IPS DF 6.9 (cell line): ENCODE measurements at places on chromosomes 6 and 20.

- DNase-seq: no peak
These were observed at the start of gene CDH4 for GRCh38 chr20:61251529-61252393. CDH4 (plus strand) TSS chr20:61252261.

GRCh38 chr6:150627585-150628025, 27.9 kb downstream of the PLEKHG1 start:
- no peak for DNase-seq

DNA sequence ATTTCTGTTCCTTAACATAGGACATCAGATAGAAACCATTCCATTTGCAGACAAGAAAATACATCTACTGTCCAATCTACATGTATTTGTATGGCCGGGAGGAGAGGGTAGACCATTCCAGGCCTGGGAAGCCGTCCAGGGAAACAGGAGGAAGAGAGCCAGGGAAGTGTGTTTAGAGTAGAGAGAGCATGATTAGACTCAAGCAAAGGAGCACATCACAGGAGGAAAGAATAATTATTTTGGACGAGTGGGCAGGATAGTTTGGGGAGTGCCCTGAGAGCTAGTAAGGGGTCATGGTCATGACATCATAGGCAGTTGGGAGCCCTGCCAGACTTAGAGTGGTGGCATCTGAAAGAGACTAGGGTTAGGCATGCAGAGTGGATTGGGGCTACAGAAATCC, 250.0 kb downstream of the HIVEP2 start:
- DNase-seq: no peak

GRCh38 chr6:22717915-22718314, 148.5 kb downstream of the HDGFL1 start:
- no peak for DNase-seq

DNA sequence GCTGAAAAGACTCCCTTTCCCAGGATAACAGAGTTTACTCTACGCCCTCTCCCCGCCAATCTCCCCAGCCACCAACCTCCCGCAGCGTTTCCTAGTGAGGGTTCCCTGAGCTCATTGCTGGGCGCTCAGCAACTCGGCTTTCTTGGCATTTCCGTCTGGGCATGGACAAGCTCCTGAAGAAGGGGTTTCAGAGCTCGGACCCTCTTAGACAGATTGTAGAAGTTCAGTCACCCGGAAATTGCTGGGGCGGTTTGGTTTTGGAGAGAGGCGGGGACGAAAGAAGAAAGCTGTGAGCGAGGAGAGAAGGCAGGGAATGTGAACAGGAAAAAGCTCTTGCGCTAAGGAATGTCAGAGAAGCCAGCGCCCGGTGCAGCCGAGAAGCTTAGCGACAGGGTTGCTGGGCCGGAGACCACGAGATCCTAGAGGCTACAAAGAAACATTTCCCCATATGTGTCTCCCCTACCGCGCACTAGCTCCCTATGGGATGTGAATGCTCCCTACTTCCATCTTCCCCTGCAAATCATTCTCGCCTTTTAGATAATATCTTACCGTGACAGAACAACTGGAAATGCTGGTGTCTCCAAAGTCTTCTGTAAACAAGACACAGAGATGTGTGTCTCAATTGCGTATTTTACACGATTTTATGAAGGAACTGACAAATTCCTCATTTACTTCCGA, 15.8 kb downstream of the POM121L2 start:
- DNase-seq: no peak

DNA sequence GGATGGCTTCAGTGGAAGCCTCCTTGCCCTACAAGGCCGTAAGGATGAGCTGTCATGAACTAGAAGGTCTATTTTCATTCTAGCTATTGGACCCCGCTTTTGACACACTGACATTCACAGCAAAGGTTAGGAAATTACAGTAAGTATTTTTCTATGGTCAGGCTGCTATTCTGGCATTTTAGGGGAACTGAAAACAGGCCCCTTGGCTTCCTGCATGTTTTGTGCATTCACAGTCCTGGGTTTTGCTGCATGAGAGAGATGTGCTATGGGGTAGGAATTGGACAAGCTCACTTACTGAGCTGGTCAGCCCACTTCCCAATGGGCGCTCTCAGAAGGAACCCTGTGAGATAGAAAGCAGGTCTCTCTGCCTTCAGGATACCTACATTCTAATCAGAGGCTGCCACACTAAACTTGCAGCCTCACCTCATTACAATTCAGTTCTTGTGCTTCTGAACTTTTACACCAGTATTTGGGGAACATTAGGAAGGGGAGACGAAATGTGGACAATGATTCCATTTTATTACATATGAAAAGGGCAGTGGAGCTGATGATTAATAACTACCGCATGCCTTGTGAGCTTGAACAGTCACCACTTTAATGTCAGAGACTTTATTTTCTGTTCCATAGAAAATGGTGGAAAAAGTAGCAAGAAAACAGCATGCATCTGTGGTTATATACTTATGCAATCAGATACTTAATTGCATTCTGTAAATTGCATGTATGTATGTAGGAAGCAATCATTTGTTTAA, 86.6 kb upstream of the TAB2 start:
- DNase-seq: no peak

- DNase-seq: no peak
These were observed 3.3 kb downstream of the PI16 start for GRCh38 chr6:36957773-36958271.

DNA sequence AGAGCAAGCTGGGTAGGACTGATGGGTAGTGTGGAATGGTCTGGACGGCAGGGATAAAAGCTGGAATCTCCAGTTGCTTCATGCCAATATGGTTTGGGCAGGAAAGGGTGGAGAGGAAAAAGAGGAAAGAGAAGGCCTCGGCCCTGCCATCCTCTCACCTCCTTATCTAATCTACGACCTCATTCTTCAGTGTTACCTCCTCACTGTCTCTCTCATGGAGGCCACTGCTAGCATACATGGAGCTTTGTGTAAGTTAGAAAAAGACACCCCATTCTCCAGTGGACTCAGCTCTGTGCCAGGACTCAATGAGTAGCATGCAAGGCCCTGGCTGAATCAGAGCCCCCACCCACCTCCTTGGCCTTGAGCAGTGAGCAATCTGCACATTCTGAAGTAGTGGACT, 6.1 kb upstream of the ARID1B start:
- no peak for DNase-seq

DNA sequence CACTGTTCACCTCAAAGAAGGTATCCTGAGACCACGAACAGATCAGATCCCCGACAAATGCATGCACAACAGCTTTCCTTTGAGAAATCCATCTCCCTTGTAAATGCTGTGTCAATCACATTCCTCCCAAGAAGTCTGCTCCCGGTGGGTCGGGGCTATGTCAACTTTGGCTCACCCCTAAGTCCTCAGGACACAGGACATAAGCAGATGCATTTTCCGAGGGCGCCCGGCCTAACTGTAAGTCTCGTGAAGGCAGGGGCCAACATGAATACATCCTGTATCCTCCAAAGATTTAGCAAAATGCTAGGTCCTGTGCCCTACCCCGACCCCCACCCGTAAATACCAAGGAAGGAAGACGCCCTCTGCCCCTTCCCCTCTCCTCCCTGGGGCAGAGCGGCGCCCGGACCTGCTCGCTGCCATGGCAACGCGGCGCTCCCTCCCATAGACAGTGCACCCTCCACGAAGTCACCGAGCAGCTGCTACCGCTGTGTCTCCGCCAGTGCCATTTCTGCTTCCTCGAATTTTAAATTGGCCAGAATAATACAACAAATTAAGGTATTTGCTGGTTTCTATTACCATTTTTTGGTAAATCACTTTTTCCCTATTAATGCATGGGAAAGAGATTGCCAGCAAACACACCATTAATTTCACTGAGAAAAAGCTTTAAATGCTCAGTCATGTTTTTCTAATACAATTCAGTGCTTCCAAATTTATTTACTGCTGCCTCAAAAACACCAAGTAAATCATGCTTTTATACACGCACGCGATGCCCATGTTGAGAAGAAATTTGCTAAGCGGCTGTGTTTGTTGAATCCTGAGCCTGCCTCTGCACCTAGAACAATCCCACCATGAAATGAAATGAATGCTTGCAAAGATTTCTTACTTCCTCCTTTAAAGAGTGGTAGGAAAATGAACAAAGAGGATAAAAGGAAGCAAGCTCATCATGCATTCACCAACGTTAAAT, 100.6 kb downstream of the PCSK2 start:
- DNase-seq: no peak

GRCh38 chr20:59221707-59222252, 58.2 kb downstream of the ZNF831 start:
- no peak for DNase-seq

DNA sequence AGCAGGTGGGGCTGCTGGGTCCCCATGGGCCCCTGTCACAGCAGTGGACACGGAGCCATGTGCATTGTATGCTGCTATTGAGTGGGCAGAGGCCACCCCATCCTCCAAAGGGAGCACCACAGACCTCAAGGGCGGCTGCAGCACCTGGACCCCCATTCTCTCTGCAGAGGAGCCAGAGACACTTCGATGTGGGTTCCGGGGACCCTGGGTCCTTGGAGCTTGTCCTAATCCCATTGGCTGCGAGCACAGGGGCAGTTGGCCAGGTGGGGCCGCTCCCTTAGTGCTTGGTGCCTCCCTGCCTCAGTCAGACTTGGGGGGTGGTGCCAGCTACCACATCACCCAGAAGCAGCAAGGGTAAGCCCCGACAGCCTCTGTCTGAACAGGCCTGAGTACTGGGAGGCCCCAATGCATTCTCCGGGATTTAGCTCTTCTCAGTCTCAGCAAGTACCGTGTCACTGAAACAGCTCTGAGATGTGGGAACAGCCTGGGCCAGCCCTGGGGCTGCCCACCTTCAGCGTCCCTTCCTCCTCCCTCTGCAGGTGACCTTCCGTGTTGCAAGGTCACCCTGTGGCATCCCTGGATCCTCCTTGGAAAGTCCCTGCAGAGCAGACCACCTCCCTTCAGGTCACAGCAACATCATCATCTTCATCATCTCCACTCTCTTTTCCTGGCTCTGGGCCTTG, 73.9 kb downstream of the GINS1 start:
- DNase-seq: no peak

GRCh38 chr6:91664327-91664959, 1077.6 kb upstream of the MAP3K7 start:
- DNase-seq: no peak

DNA sequence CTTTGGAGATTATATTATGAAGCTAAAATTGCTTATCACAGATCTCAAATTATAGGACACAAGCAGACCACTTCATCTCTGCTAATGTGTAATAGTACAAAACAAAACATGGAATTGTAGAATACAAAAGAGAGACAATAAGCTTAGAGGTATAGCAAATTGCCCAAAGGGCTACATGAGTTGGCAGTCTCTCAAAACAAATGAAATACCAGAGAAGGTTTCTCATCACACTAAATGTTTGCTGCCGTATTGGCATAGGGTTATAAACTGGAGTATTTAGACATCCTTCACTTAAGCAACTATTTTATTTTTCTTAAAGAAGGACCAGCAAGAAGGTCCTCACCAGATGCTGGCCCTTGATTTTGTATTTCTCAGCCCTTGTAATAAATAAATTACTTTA, 5.9 kb upstream of the EYA4 start:
- no peak for DNase-seq

GRCh38 chr6:51554029-51554428, 533.4 kb downstream of the PKHD1 start:
- DNase-seq: no peak

- no peak for DNase-seq
These were observed 48.7 kb downstream of the PDYN start for GRCh38 chr20:1945134-1945618.

DNA sequence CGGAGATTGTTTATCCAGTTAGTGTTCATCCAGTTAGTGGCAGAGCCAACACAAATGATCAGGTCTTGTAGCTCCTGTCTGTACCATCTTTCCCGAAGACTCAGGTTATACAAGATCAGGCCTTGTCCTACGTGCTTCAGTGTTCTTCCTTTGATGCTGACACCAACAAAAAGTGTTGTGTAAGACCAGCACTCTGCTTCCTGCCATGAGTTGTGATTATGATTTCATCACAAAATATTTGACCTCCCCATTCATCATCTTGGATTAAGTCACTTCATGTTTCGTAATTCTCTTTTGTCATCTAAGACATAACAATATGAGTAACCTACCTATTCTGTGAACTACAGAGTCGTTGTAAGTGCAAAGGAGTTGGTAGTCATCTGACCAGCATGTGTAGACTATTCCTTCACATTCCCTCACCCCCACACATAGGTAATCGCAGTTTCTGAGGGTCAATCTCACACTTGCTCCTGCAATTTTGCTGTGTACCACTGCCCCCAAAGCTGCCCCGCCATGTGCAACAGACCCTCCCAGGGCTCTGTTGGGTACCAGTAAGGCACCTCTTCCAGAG, 135.6 kb upstream of the SLC22A23 start:
- DNase-seq: no peak

GRCh38 chr6:16756660-16757255, 4.5 kb downstream of the ATXN1 start:
- DNase-seq: no peak

DNA sequence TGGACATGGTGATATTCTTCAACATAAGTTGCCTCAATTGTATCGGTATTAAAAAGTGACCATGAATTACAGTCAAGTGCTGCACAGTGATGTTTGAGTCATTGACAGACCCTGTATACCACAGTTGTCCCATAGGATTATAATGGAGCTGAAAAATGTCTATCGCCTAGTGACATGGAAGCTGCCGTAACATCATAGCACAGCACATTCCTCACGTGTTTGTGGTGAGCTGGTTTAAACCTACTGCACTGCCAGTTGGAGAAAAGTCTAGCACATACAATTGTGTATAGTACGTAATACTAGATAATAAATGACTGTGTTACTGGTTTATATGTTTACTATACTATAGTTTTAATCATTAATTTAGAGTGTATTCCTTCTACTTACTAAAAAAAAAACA, 150.2 kb downstream of the CDH26 start:
- no peak for DNase-seq

- peak; percentile 18 for DNase-seq
These were observed 928.3 kb downstream of the TBC1D32 start for GRCh38 chr6:120405947-120406346.

- no peak for DNase-seq
These were observed 10.3 kb upstream of the TCP11 start for GRCh38 chr6:35151466-35151865.

- DNase-seq: no peak
These were observed 15.2 kb downstream of the RPP21 start for GRCh38 chr6:30360139-30360538.

DNA sequence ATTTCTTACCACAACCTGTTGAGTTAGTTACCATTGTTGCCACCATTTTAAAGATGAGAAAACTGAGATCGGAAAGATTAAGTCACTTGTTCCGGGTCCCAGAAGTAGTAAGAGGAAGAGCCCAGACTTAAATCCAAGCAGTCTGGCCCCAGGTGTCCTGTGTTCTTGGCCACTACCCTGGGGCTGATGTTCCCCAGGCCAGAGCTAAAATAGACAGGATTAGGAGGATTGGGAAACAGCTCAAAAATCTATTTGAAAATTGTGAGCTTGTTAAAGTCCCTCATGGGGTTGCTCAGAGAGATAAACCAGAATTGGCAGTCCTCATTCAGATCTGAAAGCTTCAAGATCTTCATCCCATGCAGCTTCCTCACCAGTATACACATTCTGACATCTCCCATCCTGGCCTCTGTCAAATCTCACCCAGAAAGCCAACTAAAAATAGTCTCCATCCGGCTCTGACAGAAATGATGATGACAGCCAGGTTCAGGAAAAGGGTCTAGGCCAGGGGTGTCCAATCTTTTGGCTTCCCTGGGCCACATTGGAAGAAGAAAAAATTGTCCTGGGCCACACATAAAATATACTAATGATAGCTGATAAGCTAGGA, 62.0 kb downstream of the GFOD1 start:
- no peak for DNase-seq
